ENCODE measurements at places on chromosomes 1 and 21.

DNA sequence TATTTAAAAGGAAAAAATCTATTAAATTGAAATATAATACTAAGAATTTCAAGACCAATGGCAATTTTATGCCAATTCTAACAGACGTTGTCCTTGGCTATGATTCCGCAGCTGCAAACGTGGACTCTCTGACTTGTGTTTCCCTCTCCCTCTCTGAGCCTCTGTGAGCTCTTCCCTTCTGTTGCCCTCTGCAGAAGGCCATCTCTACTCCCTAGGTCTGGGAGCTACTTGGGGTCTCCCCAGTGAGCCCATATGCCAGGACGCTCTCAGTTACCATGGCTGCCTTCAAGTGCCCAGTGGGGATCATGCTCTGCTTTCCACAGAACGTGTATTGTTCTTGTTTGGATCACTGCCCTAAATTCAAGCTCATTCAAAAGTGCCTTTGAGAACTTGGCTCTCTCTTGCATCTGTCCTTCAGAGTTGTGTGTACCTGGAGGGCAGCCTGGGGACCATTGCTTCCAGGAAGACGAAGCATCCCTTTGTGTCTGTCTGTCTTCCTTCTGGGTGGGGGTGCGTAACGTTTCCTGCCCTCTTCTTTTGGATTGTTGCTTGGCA, 97.5 kb upstream of the TSPAN2 start:
- DNase-seq, result no peak

DNA sequence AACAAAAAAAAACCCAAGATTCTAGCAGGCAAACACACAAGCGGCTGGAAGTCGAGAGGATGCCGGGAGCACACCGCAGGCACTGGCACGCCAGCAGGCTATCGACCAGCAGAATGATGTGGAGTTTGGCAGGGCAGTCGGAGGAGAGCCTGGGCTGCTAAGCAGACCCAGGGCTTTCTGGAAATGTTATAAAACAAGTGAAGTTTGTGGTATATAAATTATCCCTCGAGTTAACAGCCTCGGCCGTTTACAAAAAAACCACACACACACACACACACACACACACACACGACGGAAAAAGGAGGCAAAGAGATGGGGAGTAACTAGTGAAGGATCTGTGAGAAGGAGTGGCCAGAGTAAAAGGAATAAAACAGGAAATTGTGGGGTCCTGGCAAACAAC, 87.2 kb upstream of the IVNS1ABP start:
- DNase-seq, result no peak

DNA sequence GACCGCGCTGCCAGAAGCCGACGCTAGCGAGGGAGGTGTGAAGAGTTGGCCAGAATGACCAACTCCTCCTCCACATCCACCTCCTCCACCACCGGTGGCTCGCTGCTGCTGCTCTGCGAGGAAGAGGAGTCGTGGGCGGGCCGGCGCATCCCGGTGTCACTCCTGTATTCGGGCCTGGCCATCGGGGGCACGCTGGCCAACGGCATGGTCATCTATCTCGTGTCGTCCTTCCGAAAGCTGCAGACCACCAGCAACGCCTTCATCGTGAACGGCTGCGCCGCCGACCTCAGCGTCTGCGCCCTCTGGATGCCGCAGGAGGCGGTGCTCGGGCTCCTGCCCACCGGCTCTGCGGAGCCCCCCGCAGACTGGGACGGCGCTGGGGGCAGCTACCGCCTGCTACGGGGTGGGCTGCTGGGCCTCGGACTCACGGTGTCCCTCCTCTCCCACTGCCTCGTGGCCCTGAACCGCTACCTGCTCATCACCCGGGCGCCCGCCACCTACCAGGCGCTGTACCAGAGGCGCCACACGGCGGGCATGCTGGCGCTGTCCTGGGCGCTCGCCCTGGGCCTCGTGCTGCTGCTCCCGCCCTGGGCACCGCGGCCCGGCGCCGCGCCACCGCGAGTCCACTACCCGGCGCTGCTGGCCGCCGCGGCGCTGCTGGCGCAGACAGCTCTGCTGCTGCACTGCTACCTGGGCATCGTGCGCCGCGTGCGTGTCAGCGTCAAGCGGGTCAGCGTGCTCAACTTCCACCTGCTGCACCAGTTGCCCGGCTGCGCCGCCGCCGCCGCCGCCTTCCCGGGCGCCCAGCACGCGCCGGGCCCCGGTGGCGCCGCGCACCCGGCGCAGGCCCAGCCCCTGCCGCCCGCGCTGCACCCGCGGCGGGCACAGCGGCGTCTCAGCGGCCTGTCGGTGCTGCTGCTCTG, 1.2 kb downstream of the GPR88 start:
- no peak for DNase-seq

GRCh38 chr1:171161431-171161830, 23.7 kb upstream of the FMO2 start:
- no peak for DNase-seq

GRCh38 chr1:98749152-98749756, 87.7 kb downstream of the SNX7 start:
- no peak for DNase-seq

DNA sequence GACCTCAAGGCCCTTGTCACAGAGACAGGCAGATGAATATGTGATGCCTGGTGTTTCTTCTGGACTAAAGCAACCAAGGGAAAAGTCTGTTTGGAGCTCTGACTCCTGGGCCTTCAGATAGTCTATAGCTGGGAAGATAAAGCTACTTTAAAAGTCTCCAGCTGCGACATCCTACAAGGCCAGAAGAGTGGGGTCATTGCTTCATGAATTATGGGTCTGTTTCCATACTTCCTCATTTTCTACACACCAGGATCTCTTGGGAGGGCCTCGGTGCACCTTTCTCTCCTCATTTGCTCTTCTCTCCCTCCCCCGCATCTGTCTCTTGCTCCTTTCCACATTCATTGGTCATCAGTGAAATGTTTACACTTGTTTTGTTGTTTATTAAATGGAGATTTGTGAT, 44.8 kb downstream of the SYT2 start:
- no peak for DNase-seq

- peak; percentile 77 for DNase-seq
Measured at GRCh38 chr1:26853156-26853555, 9.8 kb upstream of the SFN start.

GRCh38 chr1:107019166-107019565, 37.3 kb upstream of the PRMT6 start:
- no peak for DNase-seq

DNA sequence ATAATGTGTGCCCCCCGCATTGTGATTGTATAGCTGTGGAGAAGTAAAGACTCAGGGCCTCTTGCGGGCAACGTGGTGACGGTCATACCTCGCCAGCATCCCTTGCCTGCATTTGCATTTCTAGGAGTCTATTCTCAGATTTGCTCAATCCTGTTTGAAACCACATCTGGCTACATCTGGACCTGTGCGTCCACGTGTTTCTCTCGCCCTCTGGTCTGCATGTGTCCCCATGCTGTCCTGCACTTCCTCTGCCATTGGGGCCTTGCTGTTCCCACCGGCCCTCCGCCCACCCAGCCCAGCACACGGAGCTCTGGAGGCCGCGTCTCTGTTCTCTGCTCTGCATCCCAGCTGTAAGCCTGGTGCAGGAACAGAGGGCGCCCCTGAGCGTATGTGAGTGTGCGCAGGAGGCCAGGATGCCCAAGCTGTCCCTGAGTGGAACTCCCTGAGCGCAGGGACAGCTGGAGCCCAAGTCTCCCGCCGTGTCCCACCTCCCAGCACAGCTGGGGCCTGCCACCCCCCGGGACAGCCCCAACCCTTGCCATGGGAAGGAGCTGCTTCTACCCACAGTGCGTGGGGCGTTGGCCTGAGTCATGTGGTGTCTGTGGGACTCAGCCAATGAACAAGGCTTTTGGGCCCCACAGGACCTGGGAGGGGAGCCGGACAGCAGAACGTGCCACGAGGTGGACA, 1.6 kb downstream of the KRTAP10-2 start:
- DNase-seq, result no peak

DNA sequence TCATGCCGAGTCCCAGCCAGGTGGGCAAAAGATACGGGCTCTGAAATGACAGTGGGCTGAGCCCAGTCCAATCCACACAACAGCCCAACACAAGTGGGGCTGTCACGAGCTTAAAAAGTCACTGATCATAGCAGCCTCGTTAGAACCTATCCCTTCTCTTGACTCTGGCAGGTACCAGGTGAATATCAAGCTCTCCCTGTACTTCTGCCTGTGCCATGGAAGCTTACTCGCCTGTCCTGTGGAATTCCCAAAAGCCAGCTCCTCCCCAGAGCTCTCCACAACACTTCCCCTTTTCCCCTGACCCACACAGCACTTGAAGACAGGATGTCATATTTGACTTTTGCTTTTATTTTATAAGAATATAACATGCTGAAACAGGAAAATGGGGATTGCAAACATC, 5.9 kb downstream of the RGS16 start:
- no peak for DNase-seq

- no peak for DNase-seq
Measured at GRCh38 chr1:207815466-207815865, 63.6 kb downstream of the CD46 start.

DNA sequence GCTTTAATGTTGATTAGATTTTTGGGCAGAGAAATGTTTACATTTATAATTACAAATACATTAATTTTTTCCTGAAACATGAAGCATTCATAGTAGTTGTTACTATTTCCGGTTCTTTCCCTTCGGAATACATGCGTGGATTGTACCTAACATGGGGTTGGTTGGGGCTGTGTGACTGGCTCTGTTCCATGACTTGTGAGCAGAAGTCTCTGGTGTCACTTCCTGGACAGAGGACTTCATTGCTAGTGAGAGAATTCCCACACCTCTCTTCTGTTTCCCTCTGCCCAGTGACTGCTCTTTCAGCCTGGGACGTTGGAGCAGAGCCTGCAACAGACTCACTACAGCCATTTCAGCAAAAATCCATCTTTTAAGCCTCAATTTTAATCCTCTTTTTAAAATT, 231.4 kb downstream of the GRIK1 start:
- DNase-seq, result no peak

DNA sequence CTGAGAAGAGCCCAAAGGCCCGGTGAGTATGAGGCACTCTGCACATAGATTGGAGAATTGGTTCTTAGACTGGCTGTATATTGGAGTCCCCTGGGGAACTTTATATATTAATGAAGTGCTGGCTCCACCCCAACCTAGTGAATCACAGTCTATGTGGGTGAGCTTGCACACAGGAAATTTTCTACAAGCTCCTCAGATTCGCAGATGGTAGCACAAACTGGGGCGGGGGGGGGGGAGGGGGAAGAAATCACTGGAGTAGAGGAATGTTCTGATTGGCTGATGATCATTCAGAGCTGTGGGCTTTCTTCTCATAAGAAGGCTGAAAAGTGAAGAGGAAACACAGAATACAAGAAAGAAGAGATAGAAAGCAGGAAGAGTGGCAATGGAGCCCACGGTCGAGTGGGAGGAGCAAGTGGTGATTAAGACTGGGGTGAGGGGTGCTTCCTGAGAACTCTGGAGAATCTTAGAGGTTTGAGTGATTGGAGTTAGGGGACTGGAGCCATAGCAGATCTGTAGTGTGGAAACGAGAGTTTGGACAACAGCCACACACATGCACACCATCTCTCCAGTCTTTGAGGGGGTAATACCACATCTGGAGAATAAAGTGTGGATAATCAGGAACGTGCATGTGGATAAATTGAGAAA, 465.9 kb upstream of the DAB1 start:
- no peak for DNase-seq

- no peak for DNase-seq
Measured at GRCh38 chr1:222546548-222547259, 1.2 kb downstream of the HHIPL2 start.

- no peak for DNase-seq
Measured at GRCh38 chr1:62346886-62347285, 27.7 kb upstream of the KANK4 start.

DNA sequence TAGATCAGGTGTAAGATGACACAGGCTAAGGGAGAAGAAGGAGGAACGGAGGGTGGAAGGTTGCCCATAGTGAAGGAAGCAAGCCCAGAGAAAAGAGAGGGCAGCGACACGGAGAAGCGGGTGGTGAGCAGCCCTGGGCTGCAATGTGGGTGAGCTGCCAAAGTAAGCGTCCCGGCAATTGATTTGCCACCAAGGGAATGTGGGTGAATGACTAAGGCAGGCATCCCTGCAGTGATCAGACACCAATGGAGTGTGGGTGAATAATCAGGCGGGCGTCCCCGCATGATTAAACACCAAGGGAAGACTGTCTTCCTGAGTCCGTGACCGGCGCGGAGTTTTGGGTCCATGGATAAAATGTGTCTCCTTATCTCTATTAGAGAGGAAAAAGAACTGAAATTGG, 79.6 kb downstream of the UCHL5 start:
- no peak for DNase-seq

DNA sequence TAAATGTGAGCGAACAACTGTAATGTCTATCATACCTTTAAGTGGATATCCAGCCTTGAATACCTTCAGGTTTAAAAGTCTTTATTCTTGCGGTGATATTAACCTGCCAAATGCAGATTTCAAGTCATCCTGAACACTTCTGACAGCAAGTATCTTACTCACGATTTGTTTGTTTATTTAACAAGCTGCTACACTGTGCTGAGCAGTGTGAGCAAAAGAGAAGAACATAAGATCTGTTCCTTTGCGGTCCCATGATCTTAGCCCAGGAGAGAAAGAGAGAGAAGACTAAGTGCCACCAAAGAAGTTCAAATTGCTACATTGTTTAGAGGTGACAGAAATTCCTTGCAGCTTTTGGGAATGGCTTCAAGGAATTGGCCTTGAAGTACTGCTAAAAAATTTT, 9.5 kb upstream of the IL24 start:
- DNase-seq, result no peak

DNA sequence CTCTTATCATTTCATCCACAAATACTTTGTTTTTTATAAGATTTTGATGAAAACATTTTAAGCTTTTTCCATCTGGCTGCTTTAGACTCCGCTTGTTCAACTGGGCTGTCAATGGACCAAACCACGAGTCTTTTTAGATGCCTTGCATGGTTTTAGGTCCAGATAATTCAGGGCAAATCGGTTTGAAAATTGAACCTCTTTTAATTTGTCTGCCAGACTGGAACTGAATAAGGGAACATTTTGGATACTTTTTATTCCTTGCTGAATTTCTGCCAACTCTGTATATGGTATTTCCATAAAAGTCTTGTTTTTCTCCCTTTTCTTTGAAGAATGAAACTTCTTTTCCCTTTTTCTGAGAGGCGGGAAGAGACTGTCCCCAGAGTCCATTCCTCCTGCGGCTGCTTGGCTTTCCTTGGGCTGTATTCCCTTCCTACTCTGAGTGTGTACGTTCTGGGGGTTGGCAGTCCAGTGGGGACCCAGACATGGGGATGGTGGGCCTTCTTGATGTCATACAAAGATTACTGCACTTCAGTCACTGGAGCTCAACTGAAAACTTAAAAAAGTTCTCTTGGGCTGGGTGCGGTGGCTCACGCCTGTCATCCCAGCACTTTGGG, 46.5 kb upstream of the CNN3 start:
- no peak for DNase-seq

DNA sequence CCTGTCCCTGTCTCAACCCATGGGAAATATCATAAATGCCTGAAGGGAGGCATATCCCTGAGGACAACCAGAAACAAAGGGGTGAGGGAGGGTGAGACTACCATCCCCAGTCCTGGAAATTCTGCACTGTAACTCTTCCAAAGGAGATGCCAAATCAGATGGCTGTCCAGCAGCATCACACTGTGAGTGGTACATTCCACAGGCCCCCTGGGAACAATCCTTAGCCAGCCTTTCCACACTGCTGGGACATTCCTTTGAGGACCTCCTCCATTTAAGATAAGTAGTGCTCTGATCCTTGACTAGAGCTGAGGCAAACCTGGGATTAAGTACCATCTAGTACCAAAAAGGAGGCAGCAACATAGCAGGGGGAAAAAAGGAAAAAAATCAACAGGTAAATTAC, 10.7 kb downstream of the IVL start:
- no peak for DNase-seq

All from naive B cell (primary cell).